ENCODE measurements at places on chromosomes 13 and 19. TPM values are rescaled to one million over a fixed set of nuclear protein-coding genes. Genes with fewer than 3 reads are reported as not detected.

DNA sequence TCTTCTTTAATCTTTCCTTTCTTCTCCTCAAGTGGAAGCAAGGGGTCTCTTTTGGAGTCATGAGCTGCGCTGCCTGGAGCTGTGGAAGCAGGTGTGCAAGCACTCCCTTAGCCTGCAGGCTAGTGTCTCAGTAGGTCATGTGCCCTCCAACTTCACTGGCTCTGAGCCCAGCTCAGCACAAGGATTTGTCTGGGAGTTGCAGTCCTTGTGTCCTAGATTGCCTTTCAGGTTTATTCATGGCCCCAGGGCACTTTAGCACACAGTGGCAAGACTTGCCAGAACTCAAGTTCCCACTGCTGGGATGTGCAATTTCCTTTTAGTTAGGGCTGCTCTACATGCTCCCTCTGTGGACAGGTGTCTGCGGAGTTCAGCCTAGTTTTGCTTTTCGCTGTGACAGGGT, 211.7 kb downstream of the LIG4 start:
- H3K27ac ChIP-seq: no peak overlapping the region
- H3K4me1 ChIP-seq: no peaks in the 10 kb centered on the region
- H3K27me3 ChIP-seq: no peaks in the 10 kb centered on the region
- DNase-seq: no peak
- H3K4me3 ChIP-seq: no peak overlapping the region

- H3K27ac ChIP-seq: no peak overlapping the region
- H3K27me3 ChIP-seq: no peaks in the 10 kb centered on the region
Observed at GRCh38 chr13:51035469-51035868, 75.6 kb downstream of the C13orf42 start.

- H3K27ac ChIP-seq: no peak overlapping the region
- DNase-seq: no peak
- H3K27me3 ChIP-seq: no peaks in the 10 kb centered on the region
- no peaks in the 10 kb centered on the region for H3K4me1 ChIP-seq
Observed at GRCh38 chr13:82116422-82116989, 1765.8 kb downstream of the SLITRK1 start.

- H3K36me3 ChIP-seq: peaks cover 38% of the 10 kb centered on the region
- no peaks in the 10 kb centered on the region for H3K27me3 ChIP-seq
- H3K4me3 ChIP-seq: no peak overlapping the region
- no peak for DNase-seq
- H3K4me1 ChIP-seq: no peaks in the 10 kb centered on the region
- H3K27ac ChIP-seq: no peak overlapping the region
Observed at GRCh38 chr19:4115050-4115817, 8.7 kb downstream of the MAP2K2 start.

DNA sequence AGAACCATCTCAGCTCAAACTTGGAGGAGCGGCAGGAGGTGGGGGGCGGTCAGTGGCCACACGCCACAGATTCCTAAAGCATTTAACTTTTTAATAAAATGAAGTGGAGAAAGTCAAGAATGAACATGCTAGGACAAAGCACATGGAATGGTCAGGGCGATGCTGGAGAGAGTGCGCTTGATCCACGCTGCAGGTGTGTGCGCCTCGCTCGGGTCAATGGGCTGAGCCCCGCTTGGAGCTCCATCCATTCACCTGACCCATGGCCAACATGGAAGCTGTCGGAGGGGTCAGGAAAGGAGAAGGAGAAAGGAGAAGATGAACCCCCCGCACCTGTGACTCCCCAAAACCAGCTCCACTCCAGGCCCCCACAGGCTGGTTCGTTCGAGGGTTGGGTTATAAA, 41.8 kb downstream of the SUGP2 start:
- H3K27me3 ChIP-seq: no peaks in the 10 kb centered on the region
- no peak overlapping the region for H3K4me3 ChIP-seq
- DNase-seq: no peak

- H3K36me3 ChIP-seq: no peaks in the 10 kb centered on the region
- no peak overlapping the region for H3K4me3 ChIP-seq
- H3K4me1 ChIP-seq: no peaks in the 10 kb centered on the region
- no peak overlapping the region for H3K27ac ChIP-seq
Observed at GRCh38 chr13:49836516-49836915, 44.0 kb upstream of the KPNA3 start.

DNA sequence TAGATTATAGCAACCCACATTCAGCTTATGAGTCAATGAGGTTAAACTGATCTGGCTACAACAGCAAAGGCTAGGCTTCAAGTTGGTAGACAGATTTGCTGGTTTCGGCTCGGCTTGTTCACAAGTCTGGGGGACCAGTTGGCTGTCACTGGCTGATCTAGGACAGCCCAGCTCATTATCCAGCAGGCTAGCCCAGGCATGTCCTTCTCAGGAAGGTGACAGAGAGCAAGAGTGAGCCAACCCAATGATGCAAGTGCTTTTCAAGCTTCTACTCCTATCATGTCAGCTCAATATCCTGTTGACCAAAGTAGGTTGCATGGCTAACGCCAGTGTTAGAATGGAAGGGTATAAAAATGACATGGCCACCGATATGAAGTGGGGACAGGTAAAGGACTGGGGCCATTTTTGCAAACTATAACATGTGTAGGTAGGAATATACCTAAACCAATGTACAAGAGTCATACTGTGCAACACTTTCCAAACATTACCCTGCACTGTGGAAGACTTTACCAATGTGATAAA, 220.9 kb upstream of the SOX21 start:
- DNase-seq: no peak
- H3K27ac ChIP-seq: no peak overlapping the region
- H3K4me1 ChIP-seq: no peaks in the 10 kb centered on the region
- no peaks in the 10 kb centered on the region for H3K27me3 ChIP-seq
- no peaks in the 10 kb centered on the region for H3K36me3 ChIP-seq

DNA sequence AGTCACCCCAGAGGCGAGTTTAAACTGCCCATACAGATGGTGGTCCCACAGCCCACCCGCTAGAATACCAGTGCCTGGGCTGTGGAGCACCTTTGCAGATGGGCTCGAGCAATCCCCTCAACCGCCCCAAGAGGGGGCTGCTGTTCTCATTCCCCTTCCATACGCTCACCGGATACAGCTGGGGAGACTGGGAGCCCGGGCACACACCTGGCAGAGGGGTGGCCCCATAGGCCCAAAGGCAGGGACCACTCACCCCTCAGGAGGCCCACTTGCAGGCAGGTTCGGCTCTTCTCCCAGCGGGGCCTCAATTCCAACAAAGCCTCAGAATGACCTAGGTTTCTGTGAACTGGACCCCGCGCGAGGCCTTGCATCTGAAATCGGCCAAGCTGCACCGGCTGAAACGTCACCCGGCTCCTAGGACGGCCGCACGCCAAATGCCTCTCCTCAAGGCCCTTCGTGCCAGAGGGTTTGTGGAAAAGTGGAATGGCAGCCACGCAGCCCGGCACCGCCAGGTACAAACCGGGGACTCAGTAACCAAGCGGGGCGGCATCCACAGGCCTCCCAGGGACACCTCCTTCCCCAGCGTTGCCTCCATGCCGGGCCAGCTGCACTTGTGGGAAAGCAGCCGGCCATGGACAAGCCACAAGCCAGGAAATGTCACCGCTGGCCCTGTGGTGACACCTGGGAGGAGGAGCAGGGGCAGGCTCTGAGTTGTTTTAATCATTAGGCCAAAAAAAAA, 18.7 kb downstream of the MLLT1 start:
- H3K36me3 ChIP-seq: peaks cover 7% of the 10 kb centered on the region
- no peak for DNase-seq
- peaks cover 5% of the 10 kb centered on the region for H3K4me1 ChIP-seq
- no peaks in the 10 kb centered on the region for H3K27me3 ChIP-seq
- no peak overlapping the region for H3K4me3 ChIP-seq
- H3K27ac ChIP-seq: no peak overlapping the region

GRCh38 chr13:95499811-95500712, 52.5 kb upstream of the CLDN10 start:
- H3K27ac ChIP-seq: no peak overlapping the region
- no peaks in the 10 kb centered on the region for H3K36me3 ChIP-seq
- no peaks in the 10 kb centered on the region for H3K27me3 ChIP-seq
- H3K4me3 ChIP-seq: no peak overlapping the region

- H3K36me3 ChIP-seq: no peaks in the 10 kb centered on the region
- no peak for DNase-seq
- H3K27ac ChIP-seq: peak within 1 kb of the TSS; percentile 48
- peaks cover 4% of the 10 kb centered on the region for H3K4me1 ChIP-seq
- H3K27me3 ChIP-seq: no peaks in the 10 kb centered on the region
Observed at GRCh38 chr13:37869756-37870488, at the start of gene TRPC4. TSS of gene TRPC4 (minus strand) at chr13:37869772. CDS start at chr13:37783333, 86,439 bp downstream.

GRCh38 chr13:26465514-26465913, 92.0 kb upstream of the WASF3 start:
- DNase-seq: no peak
- H3K36me3 ChIP-seq: no peaks in the 10 kb centered on the region
- H3K27me3 ChIP-seq: no peaks in the 10 kb centered on the region
- H3K27ac ChIP-seq: no peak overlapping the region
- peaks cover 6% of the 10 kb centered on the region for H3K4me1 ChIP-seq

DNA sequence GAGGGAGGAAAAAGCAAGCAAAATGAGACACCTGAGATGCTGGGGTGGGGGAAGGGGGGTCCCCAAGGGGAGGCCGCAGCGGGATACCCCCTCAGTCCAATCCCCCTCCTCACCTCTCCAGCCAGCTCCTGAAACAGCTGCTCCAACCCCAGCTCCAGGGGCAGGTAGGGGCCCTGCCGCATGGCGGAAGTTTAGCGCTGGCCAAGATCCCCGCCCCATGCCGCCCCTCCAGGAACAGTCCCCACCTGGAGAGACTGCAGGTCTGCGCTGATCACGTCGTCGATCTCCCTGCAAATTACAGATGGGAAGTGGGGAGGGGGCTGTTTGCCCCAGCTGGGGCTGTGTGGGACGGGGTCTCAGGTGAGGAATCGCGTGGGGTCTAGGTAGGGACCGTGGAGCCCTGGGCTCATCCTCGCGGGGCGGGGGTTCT, 9.0 kb downstream of the CAPN12 start:
- H3K4me3 ChIP-seq: peak overlapping the region; percentile 10
- H3K4me1 ChIP-seq: peaks cover 18% of the 10 kb centered on the region
- H3K36me3 ChIP-seq: peaks cover 9% of the 10 kb centered on the region

DNA sequence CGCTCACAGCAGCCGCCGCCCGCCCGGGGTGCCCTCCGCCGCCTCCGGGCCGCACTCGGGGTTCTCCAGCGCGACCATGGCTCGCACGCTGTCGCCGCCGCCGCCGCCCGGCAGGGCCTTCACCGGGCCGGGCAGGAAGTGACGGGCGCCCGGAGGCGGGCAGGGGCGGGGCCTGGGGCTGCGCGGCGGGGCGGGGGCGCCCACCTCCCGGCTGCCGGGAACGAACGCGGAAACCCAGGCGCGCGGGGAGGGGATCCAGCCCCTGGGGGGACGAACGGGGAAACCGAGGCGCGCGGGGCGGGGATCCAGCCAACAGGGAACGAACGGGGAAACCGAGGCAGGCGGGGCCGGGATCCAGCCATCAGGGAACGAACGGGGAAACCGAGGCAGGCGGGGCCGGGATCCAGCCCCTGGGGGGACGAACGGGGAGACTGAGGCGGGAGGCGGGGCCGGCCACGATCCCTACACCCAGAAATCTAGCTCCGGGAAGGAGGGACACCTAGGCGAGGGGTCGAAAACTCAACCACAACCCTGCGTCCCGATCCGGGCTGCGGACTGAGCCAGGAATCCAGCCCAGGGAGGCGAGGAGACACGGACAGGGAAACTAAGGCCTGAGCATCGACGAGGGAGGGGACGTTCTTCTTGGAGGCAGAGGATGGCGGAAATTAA, at the start of gene R3HDM4:
Gene R3HDM4, minus strand, starts transcription at position 140 of the 669 bp plus-strand sequence. Its CDS starts 62 bp downstream, at position 78.
- no peaks in the 10 kb centered on the region for H3K36me3 ChIP-seq
- peak within 1 kb of the TSS; percentile 86 for H3K27ac ChIP-seq
- no peak for DNase-seq
- peak within 1 kb of the TSS; percentile 96 for H3K4me3 ChIP-seq
- H3K4me1 ChIP-seq: peaks cover 18% of the 10 kb centered on the region
- no peaks in the 10 kb centered on the region for H3K27me3 ChIP-seq

- no peak overlapping the region for H3K27ac ChIP-seq
- H3K36me3 ChIP-seq: no peaks in the 10 kb centered on the region
- H3K27me3 ChIP-seq: no peaks in the 10 kb centered on the region
- DNase-seq: no peak
- no peak overlapping the region for H3K4me3 ChIP-seq
Observed at GRCh38 chr19:4537953-4538600, 1.8 kb downstream of the LRG1 start.

DNA sequence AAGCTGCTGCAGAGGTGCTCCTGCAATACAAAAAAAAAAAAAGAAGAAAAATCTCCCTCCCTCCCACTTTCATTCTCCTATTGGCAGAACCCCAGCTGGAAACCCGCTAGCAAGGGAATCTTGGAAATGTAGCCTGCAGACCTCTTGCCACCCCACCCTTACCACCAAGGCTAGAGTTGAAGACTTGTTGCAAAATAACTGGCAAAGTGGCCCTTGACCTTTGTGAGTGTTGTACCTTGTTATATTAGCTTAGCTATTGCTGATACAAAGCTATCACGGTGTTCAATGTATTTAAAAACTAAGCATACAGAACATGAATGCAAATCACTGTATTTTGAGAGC, 57.5 kb upstream of the KCTD4 start:
- no peaks in the 10 kb centered on the region for H3K4me1 ChIP-seq
- no peaks in the 10 kb centered on the region for H3K27me3 ChIP-seq
- no peaks in the 10 kb centered on the region for H3K36me3 ChIP-seq
- no peak for DNase-seq

- no peaks in the 10 kb centered on the region for H3K36me3 ChIP-seq
- H3K4me3 ChIP-seq: peak within 1 kb of the TSS; percentile 75
- H3K4me1 ChIP-seq: peaks cover 23% of the 10 kb centered on the region
Observed at GRCh38 chr13:20192836-20193161, at the start of gene GJB2. TSS of gene GJB2 (minus strand) at chr13:20192938. CDS start at chr13:20189581, 3,357 bp downstream.

GRCh38 chr13:92412996-92413395, 813.6 kb upstream of the GPC6 start:
- H3K4me1 ChIP-seq: no peaks in the 10 kb centered on the region
- H3K36me3 ChIP-seq: no peaks in the 10 kb centered on the region
- no peak for DNase-seq
- H3K4me3 ChIP-seq: no peak overlapping the region
- no peaks in the 10 kb centered on the region for H3K27me3 ChIP-seq

DNA sequence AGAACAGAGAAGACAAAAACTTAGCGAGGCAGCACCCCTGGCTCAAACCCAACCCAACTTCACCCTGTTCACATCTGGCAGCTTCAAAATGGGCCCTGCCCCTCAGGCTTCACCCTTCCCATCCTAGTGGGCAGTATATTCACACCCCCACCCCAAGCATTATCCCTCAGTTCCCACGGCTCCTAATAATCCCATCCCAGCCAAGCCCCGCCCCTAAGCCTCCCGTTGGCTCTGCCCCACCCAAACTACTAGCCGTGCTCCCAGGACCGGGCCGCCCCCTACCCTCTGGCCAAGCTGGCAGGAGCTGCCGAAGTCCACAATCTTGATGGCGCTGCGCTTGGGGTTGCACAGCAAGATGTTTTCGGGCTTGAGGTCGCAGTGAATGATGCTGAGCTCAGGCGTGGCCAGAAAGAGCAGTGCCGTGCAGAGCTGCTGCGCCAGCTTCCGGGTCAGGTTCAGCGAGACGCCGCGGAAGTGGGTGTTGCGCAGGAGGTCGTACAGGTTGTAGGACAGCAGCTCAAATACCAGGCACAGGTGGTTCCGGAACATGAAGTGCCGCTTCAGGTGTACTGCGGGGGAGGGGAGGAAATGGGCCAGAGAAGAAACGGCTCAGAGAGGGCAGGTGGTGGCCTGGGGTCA, 5.8 kb downstream of the DYRK1B start:
- no peaks in the 10 kb centered on the region for H3K27me3 ChIP-seq
- peaks cover 33% of the 10 kb centered on the region for H3K36me3 ChIP-seq
- DNase-seq: no peak
- no peak overlapping the region for H3K4me3 ChIP-seq
- peaks cover 28% of the 10 kb centered on the region for H3K4me1 ChIP-seq

Gene ACP7
- not detected for total RNA-seq

Gene GGN
- total RNA-seq: 6.0 TPM

Gene CEACAM16
- total RNA-seq: not detected

Gene TRAPPC2B
- 9.5 TPM for total RNA-seq

Gene MAP2K2
- 71.8 TPM for total RNA-seq

Gene SIGLEC14
- 4.6 TPM for total RNA-seq

Gene ZNF320
- 18.3 TPM for total RNA-seq

Gene CABP5
- total RNA-seq: not detected

Gene CERS4
- 21.9 TPM for total RNA-seq

Gene IGFL2
- 0.54 TPM for total RNA-seq

Gene CYP2A7
- total RNA-seq: not detected

Gene URAD
- total RNA-seq: not detected
